ENCODE measurements at places on chromosomes 7 and 10.
A peak's percentile ranks its signal among the peaks of the same experiment; 100 is the strongest.

DNA sequence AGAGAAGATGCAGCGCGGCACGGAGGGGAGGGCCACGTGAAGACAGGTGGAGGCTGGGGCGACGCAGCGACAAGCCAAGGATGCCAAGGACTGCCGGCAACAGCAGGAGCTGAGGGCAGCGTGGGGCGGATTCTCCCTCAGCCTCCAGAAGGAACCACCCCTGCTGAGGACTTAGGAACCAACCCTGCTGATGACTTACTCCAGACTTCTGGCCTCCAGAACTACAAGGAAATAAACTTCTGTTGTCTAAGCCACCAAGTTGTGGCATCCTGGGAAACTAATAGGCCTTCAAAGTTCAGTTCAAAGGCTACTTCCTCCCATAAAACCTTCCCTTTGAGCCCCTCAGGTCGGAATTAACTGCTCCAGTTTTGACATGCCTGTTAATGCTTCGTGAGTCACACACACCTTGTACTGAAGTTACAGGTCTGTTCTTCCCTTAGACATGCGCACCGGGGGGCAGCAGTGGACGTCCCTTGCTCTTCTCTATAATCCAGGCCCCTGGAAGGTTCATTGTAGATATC lies 88.4 kb upstream of the RHEB start:
- no peaks in the 10 kb centered on the region for H3K4me1 ChIP-seq
- no peaks in the 10 kb centered on the region for H3K27me3 ChIP-seq
- H3K27ac ChIP-seq = no peak overlapping the region
- no peak overlapping the region for H3K4me3 ChIP-seq
- peaks cover 9% of the 10 kb centered on the region for H3K36me3 ChIP-seq

DNA sequence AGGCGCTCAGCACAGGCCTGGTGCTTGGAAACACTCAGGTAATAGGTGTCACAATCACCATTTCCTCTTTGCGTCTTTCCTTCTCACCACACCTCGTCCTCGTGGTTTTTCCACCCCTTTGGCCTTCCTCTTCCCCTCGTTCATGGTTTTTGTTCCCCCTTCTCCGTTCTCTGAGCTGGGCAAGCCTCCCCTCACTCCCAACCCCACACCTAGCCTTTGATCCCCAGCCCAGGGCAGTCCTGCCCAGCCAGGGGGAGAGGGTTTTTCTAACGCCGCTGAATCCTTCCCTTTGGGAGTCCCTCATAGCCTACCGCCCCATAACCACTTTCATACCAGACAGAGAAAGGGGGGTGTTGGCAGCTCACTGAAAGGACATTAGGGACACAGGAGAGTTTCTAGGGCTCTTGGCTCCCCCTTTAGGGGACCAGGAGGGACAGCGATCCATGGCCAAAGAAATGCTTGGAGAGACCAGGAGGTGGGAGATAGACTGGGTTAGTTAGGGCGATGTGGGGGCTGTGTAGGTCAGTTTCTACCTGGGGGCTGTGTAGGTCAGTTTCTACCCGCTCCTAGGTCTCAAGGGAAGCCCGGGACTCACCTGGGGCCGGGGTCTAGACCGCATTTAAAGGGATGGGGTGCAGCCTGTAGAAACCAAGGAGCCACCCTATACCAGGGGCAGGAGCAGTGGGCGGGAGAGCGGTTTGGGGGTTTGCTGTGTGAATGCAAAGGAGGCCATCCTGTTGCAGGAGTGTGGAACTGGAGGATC lies 1.4 kb downstream of the EPHB4 start:
- H3K27ac ChIP-seq = peak overlapping the region; percentile 80
- no peak for DNase-seq
- H3K27me3 ChIP-seq = peaks cover 22% of the 10 kb centered on the region
- peaks cover 28% of the 10 kb centered on the region for H3K4me1 ChIP-seq

DNA sequence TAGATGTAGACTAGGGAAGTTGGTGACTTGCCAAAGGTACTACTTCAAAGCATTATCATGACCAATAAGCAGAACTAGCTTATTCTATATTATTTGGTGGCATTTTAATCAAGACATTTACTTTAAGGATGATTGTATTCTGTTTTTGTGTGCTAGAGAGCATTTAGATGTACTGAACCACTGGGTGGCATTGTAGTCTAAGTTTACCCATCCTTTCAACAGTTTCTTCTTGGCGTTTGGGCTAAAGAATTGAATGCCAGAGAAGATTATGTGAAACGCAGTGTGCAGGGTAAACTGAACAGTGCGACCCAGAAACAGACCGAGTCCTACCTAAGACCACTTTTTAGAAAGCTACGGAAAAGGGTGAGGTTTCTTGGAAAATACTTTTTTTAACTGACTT lies 26.8 kb downstream of the PRPF18 start:
- no peak overlapping the region for H3K4me3 ChIP-seq
- no peak overlapping the region for H3K27ac ChIP-seq
- H3K27me3 ChIP-seq = no peaks in the 10 kb centered on the region
- peaks cover 92% of the 10 kb centered on the region for H3K36me3 ChIP-seq
- H3K4me1 ChIP-seq = no peaks in the 10 kb centered on the region
- no peak for DNase-seq

- H3K27ac ChIP-seq = no peak overlapping the region
- no peaks in the 10 kb centered on the region for H3K36me3 ChIP-seq
- H3K27me3 ChIP-seq = no peaks in the 10 kb centered on the region
These were observed 745.0 kb upstream of the AUTS2 start for GRCh38 chr7:68853254-68853653.

- no peak overlapping the region for H3K27ac ChIP-seq
- H3K4me3 ChIP-seq = no peak overlapping the region
- H3K27me3 ChIP-seq = no peaks in the 10 kb centered on the region
- no peak for DNase-seq
- no peaks in the 10 kb centered on the region for H3K36me3 ChIP-seq
These were observed 102.7 kb upstream of the BMPER start for GRCh38 chr7:33802600-33802999.

DNA sequence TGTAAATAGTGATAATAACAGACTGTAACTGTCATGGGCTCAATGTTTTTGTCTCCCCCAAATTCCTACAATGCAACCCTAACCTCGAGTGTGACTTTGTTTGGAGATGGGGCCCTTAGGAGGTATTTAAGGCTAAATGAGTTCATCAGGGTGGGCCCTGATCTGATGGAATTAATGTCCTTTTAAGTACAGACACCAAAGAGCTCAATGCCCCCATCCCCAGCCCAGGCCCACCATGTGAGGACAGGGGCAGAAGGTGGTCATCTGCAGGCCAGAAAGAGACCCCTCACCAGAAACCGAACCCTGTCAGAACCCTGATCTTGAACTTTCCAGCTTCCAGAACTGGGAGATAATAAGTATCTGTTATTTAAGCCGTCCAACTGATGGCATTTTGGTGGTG lies 83.2 kb downstream of the PIP4K2A start:
- H3K27me3 ChIP-seq = no peaks in the 10 kb centered on the region
- peaks cover 33% of the 10 kb centered on the region for H3K4me1 ChIP-seq
- no peak overlapping the region for H3K4me3 ChIP-seq
- no peaks in the 10 kb centered on the region for H3K36me3 ChIP-seq
- peak overlapping the region; percentile 37 for H3K27ac ChIP-seq

DNA sequence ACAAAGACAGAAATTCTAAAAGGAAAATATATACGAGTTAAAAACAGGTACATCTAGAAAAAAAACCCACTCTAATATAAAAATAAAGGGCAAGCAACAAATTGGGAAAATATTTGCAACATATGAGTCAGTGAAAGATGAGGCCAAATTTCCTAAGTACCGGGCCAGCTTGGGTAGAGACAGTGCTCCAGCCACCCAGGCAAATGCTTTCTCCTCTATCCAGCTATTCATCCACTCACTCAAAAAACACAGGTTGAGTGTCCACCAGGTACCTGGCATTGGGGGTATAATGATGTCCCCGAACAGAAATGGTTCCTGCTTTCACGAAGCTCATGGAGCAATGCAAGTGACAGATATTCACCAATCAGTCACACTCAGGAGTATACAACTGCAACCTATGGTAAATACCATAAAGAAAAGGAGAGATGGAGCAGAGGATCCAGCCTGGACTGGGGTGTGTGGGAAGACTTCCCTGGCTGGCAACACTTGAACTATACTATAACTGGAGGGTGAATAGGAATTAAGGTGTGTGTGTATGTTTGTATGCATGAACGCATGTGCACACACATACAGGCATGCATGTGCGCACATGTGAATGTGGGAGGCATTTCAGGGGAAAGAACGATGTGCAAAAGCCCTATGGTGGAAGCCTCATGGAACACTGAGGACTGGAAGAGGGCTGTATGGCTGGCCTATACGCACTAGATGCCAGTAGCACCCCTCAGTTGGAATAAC lies 2.3 kb downstream of the ARHGAP22 start:
- peaks cover 26% of the 10 kb centered on the region for H3K4me1 ChIP-seq
- H3K4me3 ChIP-seq = no peak overlapping the region
- H3K27ac ChIP-seq = no peak overlapping the region

DNA sequence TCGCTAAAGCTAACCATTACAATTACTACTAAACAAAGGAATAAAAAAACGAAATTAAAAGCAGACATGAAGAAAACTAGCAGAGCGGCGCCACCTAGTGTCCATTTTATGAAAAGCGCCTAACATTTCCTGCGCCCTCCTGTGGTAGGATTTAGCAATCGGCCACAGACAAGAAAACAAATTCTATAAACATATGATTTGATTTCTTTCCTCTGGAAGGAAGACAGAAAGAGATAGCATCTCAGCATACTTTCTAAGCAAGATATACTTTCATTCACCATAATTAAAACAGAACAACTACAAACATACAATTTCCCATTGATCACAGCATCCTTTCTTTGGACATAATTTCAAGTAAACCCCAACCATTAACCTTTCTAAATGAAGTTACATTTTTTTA lies 337.7 kb upstream of the NPVF start:
- peak; percentile 60 for DNase-seq
- no peak overlapping the region for H3K4me3 ChIP-seq
- H3K27ac ChIP-seq = no peak overlapping the region
- peaks cover 21% of the 10 kb centered on the region for H3K4me1 ChIP-seq

GRCh38 chr10:84156768-84157167 lies 16.8 kb upstream of the GPR15LG start:
- H3K27ac ChIP-seq = no peak overlapping the region
- no peaks in the 10 kb centered on the region for H3K4me1 ChIP-seq
- no peaks in the 10 kb centered on the region for H3K27me3 ChIP-seq
- no peak overlapping the region for H3K4me3 ChIP-seq
- DNase-seq = no peak
- peaks cover 39% of the 10 kb centered on the region for H3K36me3 ChIP-seq
